Hair follicle dermal papilla cell (primary cell): ENCODE measurements at places on chromosomes 6 and 20. TPM values are rescaled to one million over a fixed set of nuclear protein-coding genes. Genes with fewer than 3 reads are reported as not detected.

C20orf141 gene
- not detected in 2 replicates for total RNA-seq

CLPSL2 gene
- total RNA-seq, result not detected in 2 replicates

TRIM15 gene
- total RNA-seq, result not detected in 2 replicates

SCRT2 gene
- not detected in 2 replicates for total RNA-seq

DCDC2 gene
- total RNA-seq, result 0.16 and 0.24 TPM in 2 replicates

BFSP1 gene
- total RNA-seq, result 1.5 and 2.3 TPM in 2 replicates

KIF3B gene
- total RNA-seq, result 31.8 and 32.8 TPM in 2 replicates

BPI gene
- total RNA-seq, result not detected in 2 replicates

SMLR1 gene
- under 0.01 TPM in 1 of 2 replicates, not detected in the other for total RNA-seq

OLIG3 gene
- not detected in 2 replicates for total RNA-seq

TUBB2B gene
- 6.8 and 8.4 TPM in 2 replicates for total RNA-seq

CYP39A1 gene
- total RNA-seq, result 4.4 and 4.5 TPM in 2 replicates

SOX18 gene
- total RNA-seq, result 0.16 and 0.24 TPM in 2 replicates

PRSS16 gene
- not detected in 2 replicates for total RNA-seq

RNGTT gene
- total RNA-seq, result 19.5 and 21.6 TPM in 2 replicates

LY6G6F gene
- not detected in 2 replicates for total RNA-seq

SYNJ2 gene
- total RNA-seq, result 54.3 and 70.1 TPM in 2 replicates

TP53TG5 gene
- not detected in 2 replicates for total RNA-seq

ATXN1 gene
- 54.5 and 73.5 TPM in 2 replicates for total RNA-seq

TRAPPC3L gene
- total RNA-seq, result 0.49 TPM in 1 of 2 replicates, not detected in the other

ITPR3 gene
- 69.3 and 74.9 TPM in 2 replicates for total RNA-seq

BMP2 gene
- 0.73 and 1.8 TPM in 2 replicates for total RNA-seq

ITPA gene
- total RNA-seq, result 20.1 and 35.9 TPM in 2 replicates

OPN5 gene
- total RNA-seq, result not detected in 2 replicates

PGBD1 gene
- 5.3 and 7.0 TPM in 2 replicates for total RNA-seq

ZBTB24 gene
- 16.2 and 19.5 TPM in 2 replicates for total RNA-seq

KHDC1 gene
- 3.8 and 3.9 TPM in 2 replicates for total RNA-seq

DZANK1 gene
- total RNA-seq, result 0.85 and 1.1 TPM in 2 replicates

RFX6 gene
- not detected in 2 replicates for total RNA-seq

METTL24 gene
- 0.36 and 1.5 TPM in 2 replicates for total RNA-seq

RAET1L gene
- not detected in 2 replicates for total RNA-seq

DSP gene
- 8.8 and 12.4 TPM in 2 replicates for total RNA-seq

DEFB124 gene
- not detected in 2 replicates for total RNA-seq

VSTM2L gene
- 2.6 and 5.6 TPM in 2 replicates for total RNA-seq

TINAG gene
- total RNA-seq, result not detected in 2 replicates

SRSF12 gene
- total RNA-seq, result 0.32 and 0.36 TPM in 2 replicates

PXDC1 gene
- total RNA-seq, result 149 and 150 TPM in 2 replicates

AKAP7 gene
- total RNA-seq, result 3.2 and 4.2 TPM in 2 replicates
